ENCODE measurements at places on chromosomes 4 and X.
A peak's percentile ranks its signal among the peaks of the same experiment; 100 is the strongest.

GRCh38 chr4:161247831-161248230 lies 916.0 kb downstream of the FSTL5 start:
- no peak for DNase-seq

DNA sequence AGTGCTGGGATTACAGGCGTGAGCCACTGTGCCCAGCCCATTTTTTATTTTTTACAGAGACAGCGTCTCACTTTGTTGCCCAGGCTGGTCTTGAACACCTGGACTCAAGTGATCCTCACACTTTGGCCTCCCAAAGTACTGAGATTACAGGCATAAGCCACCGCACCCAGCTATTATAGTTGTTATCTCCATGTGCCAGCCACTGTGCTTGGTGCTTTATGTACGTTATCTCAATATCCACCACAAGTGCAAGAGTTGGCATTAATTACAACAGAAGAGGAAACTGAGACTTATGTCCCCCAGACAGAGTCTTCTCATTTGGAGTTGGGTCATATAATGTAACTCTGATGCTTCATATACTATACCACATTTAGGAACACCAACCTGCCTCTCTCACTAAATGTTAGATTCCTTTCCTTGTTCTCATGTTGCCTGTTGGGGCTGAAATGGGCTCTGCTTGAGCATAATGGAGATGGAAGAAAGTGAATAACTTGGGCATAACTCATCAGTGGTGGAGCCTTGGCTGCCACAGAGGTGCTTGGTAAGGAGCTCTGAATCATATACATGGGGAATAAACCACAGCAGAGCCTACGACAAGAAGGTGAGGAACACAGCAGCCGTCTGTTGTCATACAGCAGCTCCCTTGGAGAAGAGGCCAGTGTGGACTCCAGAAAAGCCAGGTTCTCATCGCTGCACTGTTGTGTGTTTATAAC lies 84.3 kb downstream of the SPRY1 start:
- DNase-seq: no peak

DNA sequence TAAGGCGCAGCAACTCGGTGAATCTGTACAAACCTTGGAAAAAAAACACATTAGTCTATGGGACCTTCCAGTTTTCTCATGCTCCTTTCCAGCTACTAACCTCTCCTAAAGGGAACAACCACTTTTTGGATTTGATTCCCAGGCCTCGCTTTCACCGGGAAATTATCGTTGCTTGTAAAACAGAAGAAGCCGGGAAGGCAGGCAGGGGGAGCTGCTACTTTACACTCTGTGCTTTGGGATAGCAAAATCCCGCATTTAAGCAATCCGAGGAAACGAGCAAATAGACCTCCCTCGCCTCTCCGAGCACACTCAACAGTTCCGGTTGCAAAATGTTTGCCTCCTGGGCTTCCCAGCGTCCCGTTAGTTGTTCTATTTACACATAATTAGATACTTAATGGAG lies 1.2 kb downstream of the CD38 start:
- DNase-seq: no peak

GRCh38 chr4:179195887-179196286 lies 1753.7 kb upstream of the AGA start:
- DNase-seq: peak; percentile 10

GRCh38 chrX:67346667-67347066 lies 197.2 kb upstream of the AR start:
- DNase-seq: no peak

DNA sequence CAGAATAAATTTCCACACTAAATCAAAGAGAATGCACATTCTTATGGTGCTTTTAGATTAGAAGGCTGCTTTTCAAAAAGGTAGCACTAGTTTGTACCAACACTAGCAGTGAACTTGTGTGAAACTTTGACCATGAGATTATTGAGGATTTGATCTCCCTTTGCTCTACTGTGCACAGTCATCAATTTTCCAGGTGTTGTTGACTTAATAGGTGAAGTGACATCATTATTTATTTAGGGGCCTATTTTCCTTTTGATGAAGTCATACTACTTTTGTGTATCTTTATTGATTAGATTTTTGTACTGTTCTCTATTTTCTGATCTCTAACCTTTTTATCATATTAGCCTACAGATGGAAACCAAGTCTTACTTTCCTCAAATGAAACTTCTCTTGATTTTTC lies 507.9 kb upstream of the LCORL start:
- no peak for DNase-seq

GRCh38 chrX:12867685-12868084 lies 813 bp downstream of the TLR7 start:
- no peak for DNase-seq

GRCh38 chr4:153791746-153792617 lies 3.1 kb upstream of the SFRP2 start:
- DNase-seq: no peak

DNA sequence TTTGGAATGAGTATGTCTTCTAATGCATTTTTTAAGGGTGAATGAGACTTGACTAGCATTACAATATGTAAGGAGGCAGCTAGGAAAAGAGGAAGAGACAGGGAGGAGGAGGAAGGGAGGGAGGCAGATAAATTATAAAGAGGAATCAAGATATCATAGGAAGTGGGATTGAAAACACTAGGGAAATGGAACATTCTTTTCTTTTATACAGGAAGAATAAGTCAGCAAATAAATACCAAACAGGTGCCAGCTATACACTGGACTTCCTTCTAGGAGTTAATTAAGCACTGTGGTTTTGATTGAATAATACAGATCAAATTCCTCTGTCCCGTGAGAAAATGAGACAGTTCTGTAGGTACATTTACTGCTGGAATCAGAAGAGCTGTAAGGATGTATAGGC lies 78.6 kb downstream of the PACRGL start:
- DNase-seq: no peak

GRCh38 chr4:40924096-40924792 lies 174.5 kb downstream of the NSUN7 start:
- no peak for DNase-seq

DNA sequence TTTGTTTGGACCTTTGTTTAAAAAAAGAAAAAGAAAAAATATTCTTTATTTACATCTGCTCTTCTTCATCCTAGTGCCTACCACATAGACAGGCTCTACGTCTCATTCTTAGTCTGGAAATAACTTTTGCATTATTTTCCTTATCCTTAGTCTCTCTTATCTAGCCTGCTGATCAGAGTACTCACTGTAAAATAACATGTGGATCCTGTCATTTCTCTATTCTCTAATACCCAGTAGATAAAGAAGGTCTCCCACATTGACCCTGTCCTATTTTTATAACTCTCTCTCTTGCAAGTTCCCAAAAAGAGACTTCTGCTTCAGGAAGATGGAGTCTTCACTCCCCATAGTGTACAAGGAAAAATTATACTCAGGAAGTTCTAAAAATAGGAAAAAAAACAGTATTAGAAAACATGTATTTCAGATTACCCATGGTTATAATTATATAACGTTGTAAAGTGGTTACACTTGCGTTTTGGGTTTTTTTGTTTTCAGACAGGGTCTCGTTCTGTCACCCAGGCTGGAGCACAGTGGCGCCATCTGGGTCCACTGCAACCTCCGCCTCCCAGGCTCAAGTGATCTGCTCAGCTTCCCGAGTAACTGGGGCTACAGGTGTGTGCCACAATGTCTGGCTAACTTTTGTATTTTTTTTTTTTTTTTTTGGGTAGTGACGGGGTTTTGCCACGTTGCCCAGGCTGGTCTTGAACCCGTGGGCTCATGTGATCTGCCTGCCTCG lies 23.8 kb downstream of the ZFX start:
- DNase-seq: no peak

- no peak for DNase-seq
Measured at GRCh38 chrX:101677028-101677427, 17.4 kb upstream of the ARMCX2 start.

All from DMS 273 treated with DMSO at 0.1 percent for 48 hours (cell line).